CD4-positive, alpha-beta T cell treated with Interleukin-6 at 100 ng/mL for 8 hours (primary cell): ENCODE measurements at places on chromosomes 4 and X.

GRCh38 chr4:66169341-66169740, 499.1 kb upstream of the EPHA5 start:
- DNase-seq = no peak

GRCh38 chrX:7280520-7280919, 132.6 kb upstream of the PUDP start:
- DNase-seq = no peak

- no peak for DNase-seq
Measured at GRCh38 chrX:136147976-136148375, 643 bp downstream of the FHL1 start.

GRCh38 chr4:145231906-145232700, 51.7 kb upstream of the OTUD4 start:
- no peak for DNase-seq

DNA sequence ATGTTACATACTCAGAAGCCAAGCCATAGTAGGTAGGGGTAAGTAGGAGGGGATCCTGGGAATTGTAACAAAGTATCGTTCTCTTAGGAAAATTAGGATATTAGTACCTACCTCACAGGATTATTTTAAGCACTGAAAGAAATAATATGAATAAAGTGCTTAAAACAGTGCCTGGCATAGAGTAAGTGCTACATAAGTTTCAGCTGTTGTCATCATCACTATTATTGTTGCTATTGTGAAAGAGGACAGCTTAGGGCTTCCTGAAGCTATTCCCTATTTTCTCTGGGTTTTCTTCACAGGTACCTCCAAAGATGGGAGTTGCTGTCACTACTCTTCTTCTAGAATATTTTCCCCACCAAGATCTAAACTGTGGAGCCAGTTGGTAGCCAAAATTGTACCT, 443.7 kb upstream of the FGF16 start:
- no peak for DNase-seq

GRCh38 chrX:72080150-72080549, 51.6 kb downstream of the RTL5 start:
- no peak for DNase-seq

GRCh38 chr4:38067499-38067898, 107.3 kb downstream of the PTTG2 start:
- DNase-seq = no peak

- DNase-seq = no peak
Measured at GRCh38 chr4:140703463-140703862, 52.7 kb downstream of the TBC1D9 start.

DNA sequence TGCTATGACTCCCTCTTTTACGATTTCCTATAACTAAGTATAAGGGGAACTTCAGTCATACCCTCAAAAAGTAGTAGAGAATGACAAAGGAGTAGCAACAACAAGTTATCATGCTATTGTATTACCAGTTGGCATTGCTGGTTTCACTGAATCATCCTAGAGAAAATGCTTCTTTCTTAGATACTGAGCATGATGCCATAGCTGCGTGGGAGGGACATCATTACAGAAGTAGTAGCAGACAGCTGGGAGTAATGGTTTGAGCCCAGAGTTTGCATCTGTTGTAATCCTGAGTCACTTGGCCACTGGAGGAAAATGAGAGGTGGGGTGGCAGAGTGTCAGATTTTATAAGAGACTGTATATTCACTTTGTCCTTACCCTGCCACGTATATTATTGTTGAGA, 38.6 kb downstream of the MTMR1 start:
- no peak for DNase-seq

DNA sequence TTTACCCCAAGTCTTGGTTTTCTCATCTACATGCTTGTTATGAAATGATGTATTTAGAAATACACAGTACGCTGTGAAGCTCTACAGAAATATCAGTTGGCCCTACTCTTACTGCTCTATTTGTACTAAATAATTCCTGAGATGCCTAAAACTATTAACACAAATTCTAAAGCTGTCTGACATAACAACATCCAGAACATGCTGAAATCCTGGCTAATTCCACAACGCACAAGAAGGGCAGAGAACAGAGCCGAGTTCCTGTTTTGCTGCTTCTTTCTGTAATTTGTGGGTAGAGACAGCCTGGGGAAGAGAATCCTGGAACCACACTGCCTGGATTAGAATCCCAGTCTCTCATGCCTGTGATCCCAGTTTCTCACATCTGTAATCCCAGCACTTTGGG, 59.0 kb downstream of the ZNF827 start:
- no peak for DNase-seq

GRCh38 chrX:1946974-1947373, 332.1 kb downstream of the ASMT start:
- no peak for DNase-seq

DNA sequence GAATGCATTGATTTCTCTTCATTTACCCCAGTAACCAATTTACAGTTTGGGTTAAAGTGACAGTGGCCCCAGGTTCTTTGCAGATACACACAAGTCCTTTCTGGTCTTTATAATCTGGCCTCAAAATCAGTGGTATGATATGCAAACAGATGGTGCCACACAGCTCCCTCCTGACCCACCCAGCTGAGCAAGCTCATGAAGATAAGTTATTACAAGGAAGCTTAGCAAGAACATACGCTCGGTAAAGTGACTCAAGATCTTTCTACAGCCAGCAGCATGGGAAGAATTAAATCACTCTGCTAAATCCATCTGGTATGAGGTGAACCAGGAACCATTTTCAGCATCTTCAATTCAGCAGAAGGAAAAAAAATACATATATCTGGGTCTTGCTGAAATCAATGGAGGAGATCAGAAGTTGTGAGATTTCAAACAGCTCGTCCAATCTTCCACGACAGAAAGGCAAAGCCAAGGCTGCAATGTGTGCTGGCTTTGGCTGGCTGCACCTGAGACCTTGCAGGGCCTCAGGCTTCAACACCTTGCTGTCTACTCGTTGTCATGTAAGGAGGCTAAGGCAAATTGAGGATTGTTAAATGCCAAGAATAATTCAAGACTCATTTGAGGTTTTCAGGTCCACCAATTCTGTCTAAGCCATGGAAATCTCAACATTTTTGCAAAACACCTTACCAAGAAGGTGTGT, 28.2 kb downstream of the SEL1L3 start:
- DNase-seq = no peak

DNA sequence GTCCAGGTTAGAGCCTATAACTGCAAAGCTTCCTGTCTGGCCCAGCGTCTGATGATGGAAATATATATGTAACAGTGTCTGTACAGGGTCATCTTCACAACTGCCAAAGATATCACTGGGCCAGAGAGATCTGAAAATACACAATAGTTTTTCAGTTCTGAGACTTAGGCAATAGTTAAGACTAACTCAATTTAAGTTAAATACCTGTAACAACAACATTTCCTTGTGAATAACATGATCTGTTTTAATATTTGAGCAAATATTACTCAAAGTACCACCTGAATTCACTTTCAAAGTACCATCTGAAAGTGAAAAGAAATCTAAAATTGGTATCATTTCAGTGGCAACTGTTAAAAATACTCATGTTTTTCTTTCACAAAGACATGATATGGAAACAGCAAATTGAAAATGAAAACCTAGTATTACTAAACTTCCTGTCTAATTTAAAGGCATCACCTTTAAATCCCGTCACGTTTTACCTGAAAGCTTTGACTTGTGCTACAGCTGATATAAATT, 9.6 kb downstream of the ZAR1 start:
- no peak for DNase-seq

DNA sequence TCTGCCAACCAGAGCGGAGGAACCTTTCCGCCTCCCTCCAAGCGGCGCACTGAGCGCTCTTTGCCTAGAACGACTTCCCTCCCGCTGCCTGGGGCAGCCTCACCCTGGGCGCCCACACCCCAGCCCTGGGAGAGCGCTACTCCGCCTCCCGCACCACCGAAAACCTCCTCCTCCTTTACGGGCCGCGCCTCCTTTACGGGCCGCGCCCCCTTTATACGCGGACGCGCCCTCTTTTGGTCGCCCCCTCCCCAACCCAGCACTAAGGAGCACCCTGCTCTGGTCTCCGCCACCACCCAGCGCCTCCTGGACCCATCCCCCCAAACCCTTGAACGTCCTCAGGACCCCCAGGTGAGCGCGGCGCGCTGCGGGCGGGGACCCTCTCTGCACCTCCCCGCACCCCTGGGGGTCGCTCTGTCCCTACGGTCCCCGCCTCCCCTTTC, 586 bp upstream of the NSG1 start:
- peak; percentile 43 for DNase-seq

GRCh38 chr4:175271010-175271630, 353.0 kb downstream of the ADAM29 start:
- DNase-seq = no peak

DNA sequence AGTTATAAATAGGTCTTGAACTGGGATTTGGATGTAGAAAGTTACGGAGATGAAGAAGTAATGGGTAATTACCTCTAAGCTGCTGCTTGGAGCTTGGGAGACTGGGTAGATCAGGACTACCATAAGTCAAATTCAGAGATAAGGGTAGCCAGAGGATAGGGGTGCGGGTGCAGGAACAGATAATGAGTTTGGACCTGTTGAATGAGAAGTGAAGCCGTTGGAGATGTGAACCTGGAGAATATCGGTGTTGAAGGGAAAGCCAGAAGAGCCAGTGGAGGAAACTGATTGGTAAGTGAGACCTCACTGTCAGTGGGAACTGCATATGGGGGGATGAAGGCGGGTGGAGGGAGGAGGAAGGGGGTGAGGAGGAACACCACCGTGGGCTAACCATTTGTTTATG, 618 bp upstream of the FOXO4 start:
- DNase-seq = no peak

DNA sequence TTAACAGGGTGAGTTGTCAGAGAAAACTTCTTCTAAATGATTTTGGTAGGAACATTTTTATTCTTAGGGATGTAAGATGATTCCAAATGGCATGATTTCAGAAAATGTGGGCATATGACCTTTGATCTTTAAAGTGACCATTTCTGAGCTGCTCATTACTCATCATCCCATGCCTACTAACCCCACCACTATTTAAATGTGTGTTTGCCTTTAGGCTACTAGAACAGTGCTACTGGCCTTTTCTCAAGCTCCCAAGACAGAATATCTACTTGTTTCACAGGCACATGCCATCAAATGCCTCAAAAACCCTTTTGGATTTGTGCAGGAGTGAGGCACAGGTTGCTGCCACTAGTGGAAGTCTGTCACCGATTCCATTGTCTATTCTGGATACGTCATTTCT, 428.2 kb downstream of the ADAM29 start:
- no peak for DNase-seq

GRCh38 chr4:47567511-47567910, 82.4 kb downstream of the ATP10D start:
- no peak for DNase-seq

DNA sequence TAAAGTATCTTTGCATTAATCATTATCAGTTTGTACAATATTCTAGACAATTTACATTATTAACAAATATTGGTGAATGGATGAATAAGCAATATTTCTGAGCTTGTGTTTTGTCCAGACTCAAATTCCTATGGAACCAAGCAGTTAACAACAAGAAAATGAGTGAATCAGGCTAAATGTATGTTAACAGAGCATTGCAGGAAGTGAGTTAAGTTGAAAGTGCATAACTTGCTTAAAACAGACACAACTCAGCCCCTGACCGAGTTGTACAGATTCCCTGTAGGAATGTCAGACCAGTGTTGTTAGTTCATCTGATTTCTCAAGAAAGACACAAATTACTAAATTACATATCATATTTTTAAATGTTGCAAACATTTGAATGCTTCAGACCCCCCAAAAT, 23.7 kb upstream of the CSN1S1 start:
- DNase-seq = no peak

DNA sequence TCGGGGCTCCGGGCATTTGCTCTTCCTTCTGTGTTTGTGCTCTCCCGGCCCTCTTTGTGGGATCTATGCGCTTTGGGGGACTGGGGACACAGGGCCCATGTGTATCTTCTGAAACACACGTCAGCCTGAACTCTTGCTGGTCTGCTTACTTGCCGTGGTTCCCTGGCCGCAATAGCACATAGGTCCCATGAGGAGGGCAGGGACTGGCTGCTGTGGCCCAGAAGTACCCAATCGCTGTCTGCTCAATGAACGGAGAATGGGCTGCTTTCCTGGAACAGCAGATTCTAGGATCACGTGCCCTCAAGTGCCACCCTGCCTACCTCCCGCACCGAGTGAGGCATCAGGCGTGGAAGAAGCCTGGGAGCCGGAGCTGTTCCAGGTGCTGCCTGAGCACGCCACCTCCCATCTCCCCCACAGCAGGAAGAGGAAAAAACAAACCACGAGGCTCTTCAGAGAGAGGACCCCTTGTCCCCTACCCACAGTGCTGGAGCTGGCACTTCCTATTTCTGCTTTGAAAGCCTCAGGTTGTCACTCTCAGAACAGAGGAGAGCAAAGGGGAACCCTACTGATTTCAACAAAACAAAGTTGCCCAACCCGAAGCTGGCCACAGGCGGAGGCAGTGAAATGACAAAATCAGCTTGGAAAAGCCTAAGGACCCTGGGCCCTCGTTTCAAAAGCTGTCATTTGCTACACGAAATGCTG, 3.8 kb downstream of the G6PD start:
- no peak for DNase-seq
